ENCODE measurements at places on chromosomes 4 and X.

DNA sequence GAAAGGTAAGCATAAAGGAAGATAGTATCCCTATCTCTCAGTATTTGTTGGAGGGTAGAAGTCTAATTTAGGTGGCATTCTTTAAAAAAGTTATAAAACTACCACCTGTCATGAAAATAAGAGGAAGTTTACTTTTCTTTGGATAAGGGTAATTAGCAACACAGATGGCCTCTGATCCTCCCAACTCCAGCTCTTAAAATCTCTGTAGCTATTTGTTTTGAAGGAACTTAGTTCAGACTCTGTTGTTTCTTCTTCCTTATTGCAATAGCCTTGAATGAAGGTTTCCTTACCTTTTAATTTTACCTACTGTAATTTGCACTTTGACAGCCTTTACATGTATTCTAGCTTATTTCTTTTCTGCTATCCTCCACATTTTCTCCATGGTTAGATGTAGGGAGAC is 1261.3 kb downstream of the RAPGEF2 start:
- DNase-seq, result no peak

DNA sequence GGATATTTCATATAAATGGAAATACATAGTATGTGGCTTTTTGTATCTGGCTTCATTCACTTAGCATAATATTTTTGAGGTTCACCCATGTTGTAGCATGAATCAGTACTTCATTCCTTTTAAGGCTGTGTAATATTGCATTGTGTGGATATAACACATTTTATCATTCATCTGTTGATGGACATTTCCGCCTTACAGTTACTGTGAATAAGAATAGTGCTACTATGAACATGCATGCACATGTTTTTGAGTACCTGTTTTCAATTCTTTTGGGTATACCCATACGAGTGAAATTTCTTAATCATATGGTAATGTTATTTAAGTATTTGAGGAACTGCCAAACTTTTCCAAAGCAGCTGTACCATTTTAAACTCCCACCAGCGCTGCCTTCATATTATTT is 539.6 kb upstream of the DIPK2B start:
- no peak for DNase-seq

GRCh38 chr4:6161921-6162464 is 38.4 kb downstream of the JAKMIP1 start:
- DNase-seq, result no peak

- no peak for DNase-seq
These were observed 12.8 kb downstream of the APLN start for GRCh38 chrX:129641941-129642340.

DNA sequence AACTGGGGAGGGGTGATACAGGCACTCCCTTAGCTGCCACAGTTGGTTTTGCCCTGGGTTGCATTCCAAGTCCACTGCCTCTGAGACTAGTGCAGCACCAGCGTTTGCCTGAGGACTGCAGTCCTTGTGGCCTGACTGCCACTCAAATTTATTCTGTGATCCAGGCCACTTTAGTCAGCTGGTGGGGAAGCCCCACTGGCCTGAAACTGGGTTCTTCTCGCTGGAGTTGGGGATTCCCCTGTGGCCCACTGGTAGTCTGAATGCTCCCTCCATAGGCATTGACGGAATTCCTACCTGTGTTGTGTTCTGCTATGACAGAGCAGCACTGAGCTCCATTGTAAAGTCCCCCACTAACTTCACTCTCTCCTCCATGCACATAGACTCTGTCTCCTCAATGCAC is 63.8 kb downstream of the PTPN13 start:
- DNase-seq, result no peak

GRCh38 chr4:94534401-94535312 is 82.9 kb downstream of the PDLIM5 start:
- no peak for DNase-seq

DNA sequence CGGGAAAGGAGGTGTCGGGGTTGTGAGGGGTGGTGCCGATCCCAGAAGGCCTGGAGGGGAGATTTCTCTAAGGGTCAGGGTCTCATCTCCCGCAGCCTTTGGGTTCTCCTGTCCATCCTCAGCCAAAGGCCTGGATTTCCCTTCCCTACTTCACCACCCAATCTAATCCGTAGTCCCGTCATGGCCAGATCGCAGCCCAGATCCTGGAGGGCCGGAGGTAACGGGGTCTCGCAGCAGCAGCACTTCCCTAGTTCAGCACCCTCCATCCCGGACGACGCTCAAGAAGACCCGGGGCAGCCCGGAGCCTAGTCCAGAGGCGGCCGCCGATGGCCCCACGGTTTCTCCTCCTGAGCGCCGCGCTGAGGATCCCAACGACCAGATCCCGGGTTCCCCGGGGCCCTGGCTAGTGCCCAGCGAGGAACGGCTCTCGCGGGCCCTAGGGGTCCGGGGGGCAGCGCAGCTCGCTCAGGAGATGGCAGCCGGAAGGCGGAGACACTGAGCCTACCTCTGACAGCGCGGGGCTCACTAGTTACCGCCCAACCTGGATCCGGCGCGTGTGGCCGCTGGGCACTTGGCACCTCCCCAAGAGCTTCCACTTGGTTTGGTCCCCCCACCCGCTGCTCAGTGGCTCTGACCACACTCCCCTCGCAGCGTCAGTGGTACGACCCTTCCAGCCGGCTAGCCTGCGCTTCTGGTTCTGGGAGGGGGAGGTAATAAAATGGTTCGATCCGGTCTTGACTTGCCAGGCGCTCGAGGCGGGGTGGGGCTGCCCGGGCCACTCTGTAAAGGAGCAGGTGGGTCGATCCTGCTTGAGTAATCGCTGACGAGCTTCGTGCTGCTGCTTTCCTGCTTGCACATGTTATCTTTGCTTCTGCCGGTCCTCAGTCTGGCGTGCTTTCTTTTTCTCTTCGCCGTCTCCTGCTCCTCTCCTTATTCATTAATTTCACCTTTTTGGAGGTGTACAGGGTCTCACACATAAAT is 3.6 kb downstream of the MAGIX start:
- peak; percentile 52 for DNase-seq

DNA sequence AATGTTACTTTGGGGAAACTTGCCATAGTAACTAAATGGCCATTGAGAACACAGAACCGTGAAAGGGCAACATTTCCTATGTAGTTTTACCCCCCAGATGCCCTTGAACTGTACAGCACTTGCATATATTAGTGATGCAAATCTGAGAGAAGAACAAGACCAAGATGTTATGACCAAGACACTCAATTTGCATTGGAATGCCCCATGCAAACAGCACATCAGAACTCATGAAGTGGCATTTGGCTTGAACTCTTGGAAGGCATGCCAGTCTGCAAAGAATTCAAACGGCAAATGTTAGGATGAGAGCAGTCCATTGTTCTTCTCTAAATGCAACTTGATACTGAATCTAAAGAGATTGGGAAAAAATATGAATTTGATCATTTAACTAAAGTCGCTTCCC is 139.4 kb upstream of the CXorf66 start:
- no peak for DNase-seq

DNA sequence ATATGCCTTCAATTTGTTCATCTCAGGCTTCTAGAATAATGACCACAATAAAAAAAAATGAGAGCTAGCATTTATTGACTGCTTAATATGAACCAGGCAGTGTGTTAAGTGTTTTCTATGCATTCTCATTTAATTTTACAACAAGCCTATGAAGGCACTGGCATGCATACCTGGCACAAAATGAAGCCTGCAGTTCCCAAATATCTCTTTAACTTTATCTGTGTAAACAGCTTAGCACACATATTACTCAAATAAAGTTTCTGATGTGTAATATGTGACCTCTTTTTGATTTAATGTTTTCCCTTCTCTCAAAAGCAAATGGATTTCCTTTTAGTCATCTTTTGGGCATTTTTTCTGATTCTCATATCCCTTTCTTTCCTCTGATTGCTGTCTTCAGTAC is 671.8 kb downstream of the PCDH7 start:
- DNase-seq, result no peak

- no peak for DNase-seq
These were observed 201.5 kb downstream of the NWD2 start for GRCh38 chr4:37446016-37446415.

- DNase-seq, result no peak
These were observed 74.0 kb upstream of the TBL1X start for GRCh38 chrX:9390693-9391368.

DNA sequence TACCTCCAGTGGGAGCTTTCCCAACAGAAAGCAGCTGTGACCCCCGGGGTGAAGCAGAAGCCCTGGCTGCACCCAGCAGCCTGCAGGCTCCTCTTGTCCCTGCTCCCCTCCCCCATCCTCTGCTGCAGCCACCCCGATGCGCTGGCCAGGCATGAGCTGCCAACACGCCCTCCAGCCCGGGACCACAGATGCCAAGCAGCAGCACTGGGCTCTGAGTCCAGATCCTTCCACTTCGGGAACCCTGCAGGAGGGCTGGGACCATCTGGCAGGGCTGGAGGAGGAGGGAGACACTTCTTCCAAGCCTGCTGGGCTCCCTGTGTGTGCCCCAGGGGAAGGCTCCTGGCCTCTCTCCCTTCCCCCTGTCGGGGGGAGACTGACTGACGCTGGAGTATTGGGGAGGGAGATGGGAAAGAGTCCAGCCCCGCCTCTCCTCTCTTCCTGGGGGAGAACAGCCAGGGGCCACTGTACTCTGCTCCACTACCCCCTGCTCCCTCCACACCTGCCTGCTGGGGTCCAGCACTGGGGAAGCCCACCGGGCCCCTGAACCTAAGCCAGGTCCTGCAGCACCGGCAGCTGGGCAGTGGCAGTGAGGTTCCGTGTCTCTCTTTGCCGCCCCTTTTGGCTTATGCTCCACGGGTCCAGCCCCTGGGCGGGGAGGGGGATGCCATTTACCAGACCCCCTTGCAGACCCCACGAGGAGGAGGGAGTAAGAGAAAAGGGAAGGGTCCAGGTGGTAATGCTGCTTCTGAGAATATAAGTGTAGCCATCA is 55.7 kb downstream of the PPP2R2C start:
- no peak for DNase-seq

GRCh38 chr4:55758066-55758465 is 61.5 kb upstream of the EXOC1L start:
- DNase-seq, result no peak

DNA sequence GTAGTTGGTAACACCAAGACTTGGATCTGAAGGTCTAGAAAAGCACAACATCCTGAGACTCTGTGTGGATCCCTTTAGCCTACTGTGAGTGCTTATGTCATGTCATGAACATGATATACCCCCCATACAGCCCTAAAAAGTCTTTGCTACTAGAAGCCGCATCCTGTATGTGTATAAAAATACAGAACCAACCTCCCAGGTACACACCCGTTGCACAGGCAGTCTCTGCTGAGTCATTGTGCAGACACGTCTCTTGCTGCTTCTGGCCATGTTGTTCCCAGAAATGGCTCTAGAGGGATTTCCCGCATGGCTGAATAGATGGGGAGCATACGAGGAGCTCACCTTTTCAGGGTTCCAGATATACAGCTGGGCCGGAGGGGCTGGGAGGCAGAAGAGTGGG is 93.3 kb downstream of the MAMLD1 start:
- no peak for DNase-seq

- DNase-seq, result no peak
These were observed 107.3 kb downstream of the EFNB1 start for GRCh38 chrX:68936126-68936525.

- no peak for DNase-seq
These were observed 126.8 kb downstream of the RTL3 start for GRCh38 chrX:78532363-78532762.

GRCh38 chr4:744212-744841 is 38.7 kb downstream of the PCGF3 start:
- DNase-seq, result no peak

Measured in activated gamma-delta T cell treated with anti-CD3 and anti-CD28 coated beads, Interleukin-2, amount 50 U/mL, for 16 hours (primary cell).